ENCODE measurements at places on chromosomes 11 and 22. TPM values are rescaled to one million over a fixed set of nuclear protein-coding genes. Genes with fewer than 3 reads are reported as not detected.

GAL3ST1 gene
- 102 TPM for total RNA-seq

DNA sequence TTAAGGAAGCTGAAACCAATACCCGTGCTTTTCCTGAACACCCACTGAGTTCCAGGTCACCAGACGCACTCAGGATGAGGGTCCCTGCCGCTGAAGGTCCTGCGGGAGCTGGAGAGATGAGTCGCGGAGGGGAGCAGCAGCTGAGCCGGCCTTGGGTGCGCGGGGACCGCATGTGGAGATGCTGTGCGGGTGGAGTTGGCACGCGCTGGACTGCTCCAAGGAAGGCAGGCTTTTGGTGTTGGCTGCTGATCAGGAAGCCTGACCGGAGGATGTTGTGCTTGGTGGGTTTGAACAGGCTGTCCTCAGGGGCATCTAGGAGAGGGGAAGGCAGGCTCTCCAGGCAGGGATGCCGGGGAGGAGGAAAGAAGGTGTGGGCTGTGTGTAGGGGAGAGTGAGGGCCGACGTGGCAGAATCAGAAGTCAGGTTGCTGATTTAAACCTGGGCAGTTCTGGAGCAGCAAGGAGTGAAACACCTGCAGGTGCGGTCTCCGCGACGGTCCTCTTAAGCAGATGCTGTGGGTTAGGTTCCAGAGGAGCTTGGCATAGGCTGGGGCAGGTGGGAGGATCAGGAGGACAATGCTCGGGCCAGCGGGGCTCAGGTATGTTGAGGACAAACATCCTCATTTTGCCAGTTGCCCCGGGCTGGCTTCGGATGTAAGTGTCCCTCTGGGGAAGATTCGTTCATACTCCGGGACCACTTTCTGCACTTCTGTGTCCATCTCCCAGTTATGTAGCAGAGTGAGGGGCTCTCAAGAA is 197.5 kb upstream of the B3GAT1 start:
- no peak for DNase-seq

DEFB131B gene
- total RNA-seq, result not detected

DNA sequence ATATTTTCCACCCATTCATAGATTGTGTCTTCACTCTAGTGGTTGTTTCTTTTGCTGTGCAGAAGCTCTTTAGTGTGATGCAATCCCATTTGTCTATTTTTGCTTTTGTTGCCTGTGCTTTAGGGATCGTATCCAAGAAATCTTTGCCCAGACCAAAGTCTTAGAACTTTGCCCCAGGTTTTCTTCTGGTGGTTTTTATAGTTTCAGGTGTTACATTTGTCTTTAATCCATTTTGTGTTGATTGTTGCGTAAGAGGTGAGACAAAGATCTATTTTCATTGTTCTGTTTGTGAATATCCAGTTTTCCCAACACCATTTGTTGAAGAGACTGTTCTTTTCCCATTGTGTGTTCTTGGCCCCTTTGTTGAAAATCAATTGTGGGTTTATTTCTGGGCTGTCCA is 6.4 kb downstream of the IL10RA start:
- no peak for DNase-seq

- DNase-seq, result no peak
Measured at GRCh38 chr11:131464461-131464860, 94.0 kb downstream of the NTM start.

PDXP gene
- 12.1 TPM for total RNA-seq

- no peak for DNase-seq
Measured at GRCh38 chr22:48474881-48475280, 1352.8 kb downstream of the BRD1 start.

- no peak for DNase-seq
Measured at GRCh38 chr11:61092908-61093763, 9.2 kb upstream of the CD5 start.

DNA sequence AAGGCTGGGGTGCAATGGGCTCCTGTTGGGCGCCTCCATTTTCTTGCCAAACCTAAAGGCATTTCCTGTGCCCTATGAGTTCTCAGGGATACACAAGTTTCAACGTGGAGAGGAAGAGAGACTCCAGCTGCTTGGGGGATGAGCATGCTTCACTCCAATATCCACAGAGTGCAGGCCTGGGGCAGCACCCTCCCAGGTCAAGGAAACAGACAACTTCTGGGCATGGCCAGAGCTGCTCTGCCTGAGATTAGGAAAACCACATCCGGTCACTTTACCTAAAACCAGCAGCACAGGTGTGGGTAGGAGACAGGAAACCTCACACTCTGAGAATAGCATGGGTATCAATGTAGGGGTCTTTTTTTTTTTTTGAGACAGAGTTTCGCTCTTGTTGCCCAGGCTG is 28.7 kb downstream of the TMEM184B start:
- DNase-seq, result no peak

GRCh38 chr11:60931917-60932316 is 7.7 kb downstream of the TMEM132A start:
- DNase-seq, result no peak

- DNase-seq, result peak; percentile 17
Measured at GRCh38 chr22:49119551-49119952, 708.1 kb downstream of the BRD1 start.

GRCh38 chr11:34809191-34810106 is 106.7 kb downstream of the APIP start:
- DNase-seq, result no peak

SCUBE2 gene
- 22.0 TPM for total RNA-seq
